CD4-positive, alpha-beta T cell treated with Interleukin-15 for 4 hours (primary cell): ENCODE measurements at places on chromosomes 2 and 18.

GRCh38 chr2:225131898-225132297 is 89.6 kb upstream of the DOCK10 start:
- DNase-seq, result no peak

DNA sequence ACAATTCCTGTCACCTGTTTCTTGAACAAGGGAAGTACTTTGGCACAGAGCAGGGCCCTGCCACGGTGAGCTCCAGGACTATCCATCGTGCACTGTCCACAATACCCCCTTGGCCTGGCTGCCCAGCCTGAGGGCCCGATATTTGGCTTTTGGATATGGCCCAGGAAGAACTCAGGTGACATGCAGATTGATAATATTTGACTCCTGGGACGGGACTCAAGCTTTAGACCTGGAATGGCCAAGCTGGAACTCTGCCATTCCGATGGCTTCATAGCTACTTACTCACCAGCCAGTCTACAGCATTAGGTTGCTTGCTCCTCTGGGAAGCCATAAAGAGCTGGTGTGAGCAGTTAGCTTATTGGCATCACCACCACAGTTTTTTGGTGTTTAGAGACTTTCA is 26.6 kb downstream of the EML6 start:
- no peak for DNase-seq

DNA sequence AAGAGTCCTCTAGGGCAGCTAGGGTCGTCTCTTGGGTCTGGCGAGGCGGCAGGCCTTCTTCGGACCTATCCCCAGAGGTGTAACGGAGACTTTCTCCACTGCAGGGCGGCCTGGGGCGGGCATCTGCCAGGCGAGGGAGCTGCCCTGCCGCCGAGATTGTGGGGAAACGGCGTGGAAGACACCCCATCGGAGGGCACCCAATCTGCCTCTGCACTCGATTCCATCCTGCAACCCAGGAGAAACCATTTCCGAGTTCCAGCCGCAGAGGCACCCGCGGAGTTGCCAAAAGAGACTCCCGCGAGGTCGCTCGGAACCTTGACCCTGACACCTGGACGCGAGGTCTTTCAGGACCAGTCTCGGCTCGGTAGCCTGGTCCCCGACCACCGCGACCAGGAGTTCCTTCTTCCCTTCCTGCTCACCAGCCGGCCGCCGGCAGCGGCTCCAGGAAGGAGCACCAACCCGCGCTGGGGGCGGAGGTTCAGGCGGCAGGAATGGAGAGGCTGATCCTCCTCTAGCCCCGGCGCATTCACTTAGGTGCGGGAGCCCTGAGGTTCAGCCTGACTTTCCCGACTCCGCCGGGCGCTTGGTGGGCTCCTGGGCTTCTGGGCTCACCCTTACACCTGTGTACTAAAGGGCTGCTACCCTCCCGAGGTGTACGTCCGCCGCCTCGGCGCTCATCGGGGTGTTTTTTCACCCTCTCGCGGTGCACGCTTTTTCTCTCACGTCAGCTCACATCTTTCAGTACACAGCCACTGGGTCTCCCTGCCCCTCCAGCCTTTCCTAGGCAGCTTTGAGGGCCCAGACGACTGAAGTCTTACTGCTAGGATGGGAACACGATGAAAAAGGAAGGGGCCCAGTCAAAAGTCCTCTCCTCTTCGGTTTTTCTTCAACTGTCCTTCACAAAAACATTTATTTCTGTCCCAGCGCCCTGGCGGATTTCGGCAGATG is 8.1 kb downstream of the SIX2 start:
- DNase-seq, result no peak

DNA sequence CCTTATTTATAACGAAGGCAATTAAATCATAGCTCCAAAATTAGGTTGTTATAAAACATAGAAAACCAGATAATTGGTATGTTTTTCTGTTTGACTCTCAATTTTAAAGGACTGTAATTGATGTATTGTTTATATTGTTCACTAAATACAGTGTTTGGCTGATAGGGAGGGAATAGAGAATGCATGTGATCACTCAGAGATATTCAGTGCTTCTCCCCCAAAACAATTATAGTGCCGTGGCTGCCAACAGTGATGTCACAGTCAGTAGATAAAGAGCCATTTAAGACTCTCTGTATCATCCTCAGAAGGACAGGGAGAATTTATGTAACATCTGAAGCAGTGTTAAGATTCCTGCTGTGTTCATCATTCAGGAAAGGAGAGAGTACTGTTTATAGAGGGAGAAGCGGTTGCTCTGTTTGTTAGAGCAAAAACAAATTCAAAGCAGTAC is 69.6 kb downstream of the PHLPP1 start:
- no peak for DNase-seq

- no peak for DNase-seq
Measured at GRCh38 chr18:44098551-44099098, 582.1 kb upstream of the SETBP1 start.

GRCh38 chr18:37176621-37176934 is 347.7 kb downstream of the KIAA1328 start:
- no peak for DNase-seq

GRCh38 chr2:1561811-1562421 is 148.7 kb downstream of the TPO start:
- DNase-seq, result no peak

GRCh38 chr2:134170294-134170693 is 83.6 kb upstream of the MGAT5 start:
- DNase-seq, result no peak

DNA sequence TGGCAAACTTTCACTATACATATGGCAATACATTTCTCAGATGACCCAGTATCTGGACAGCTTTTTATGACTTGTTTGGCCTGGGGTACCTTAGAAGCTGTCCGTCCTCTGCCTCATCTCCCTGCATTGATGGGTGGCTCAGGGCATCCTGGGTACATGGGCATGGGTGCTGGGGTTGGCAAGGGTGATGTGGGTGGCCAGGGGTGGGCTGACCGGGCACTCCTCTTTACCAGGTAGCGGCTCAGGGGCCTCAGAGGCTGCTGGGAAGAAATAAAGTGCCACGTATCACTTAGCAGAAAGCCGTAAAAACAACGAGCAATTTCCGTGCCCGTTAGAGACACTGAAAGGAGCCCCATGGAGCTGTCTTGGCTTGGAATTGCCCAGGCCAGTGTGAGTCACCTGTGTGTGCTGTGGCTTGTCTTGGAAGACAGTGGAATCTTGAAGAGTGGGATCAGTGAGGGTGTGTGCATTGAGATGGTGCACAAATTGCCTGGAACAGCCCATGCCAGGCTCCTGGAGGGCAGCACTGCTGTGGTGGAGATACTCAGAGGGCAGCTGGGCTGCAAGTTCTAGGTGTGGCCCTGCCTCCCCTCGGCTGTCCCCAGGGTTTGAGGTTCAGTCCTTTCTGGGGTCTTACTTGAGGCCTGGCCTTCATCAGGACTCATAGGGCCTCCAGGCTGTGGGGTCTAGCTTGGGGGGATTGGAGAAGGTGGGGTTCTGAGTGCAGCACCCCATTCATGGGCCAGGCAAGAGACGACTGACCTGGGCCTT is 88.8 kb downstream of the FHOD3 start:
- DNase-seq, result no peak

DNA sequence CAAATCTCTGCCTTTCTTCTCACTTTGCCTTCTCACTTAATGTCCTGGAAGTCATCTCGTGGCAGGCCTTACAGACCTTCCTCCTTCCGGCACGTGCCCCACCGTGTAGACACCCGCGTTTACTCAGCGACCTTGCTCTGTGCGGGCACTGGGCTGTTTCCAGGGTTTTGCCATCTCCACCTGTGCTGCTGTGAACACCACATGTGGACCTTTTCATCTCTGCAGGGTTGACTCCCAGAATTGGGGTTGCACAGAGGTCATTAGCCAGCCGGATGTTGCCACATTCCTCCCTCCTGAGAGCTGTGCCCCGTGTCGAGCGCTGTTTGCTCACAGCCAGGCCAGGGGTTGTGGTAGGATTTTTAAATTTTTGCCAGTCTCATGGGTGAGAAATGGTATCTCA is 25.4 kb downstream of the KCNG2 start:
- no peak for DNase-seq

GRCh38 chr2:27664622-27665363 is 1.1 kb downstream of the SLC4A1AP start:
- DNase-seq, result no peak

DNA sequence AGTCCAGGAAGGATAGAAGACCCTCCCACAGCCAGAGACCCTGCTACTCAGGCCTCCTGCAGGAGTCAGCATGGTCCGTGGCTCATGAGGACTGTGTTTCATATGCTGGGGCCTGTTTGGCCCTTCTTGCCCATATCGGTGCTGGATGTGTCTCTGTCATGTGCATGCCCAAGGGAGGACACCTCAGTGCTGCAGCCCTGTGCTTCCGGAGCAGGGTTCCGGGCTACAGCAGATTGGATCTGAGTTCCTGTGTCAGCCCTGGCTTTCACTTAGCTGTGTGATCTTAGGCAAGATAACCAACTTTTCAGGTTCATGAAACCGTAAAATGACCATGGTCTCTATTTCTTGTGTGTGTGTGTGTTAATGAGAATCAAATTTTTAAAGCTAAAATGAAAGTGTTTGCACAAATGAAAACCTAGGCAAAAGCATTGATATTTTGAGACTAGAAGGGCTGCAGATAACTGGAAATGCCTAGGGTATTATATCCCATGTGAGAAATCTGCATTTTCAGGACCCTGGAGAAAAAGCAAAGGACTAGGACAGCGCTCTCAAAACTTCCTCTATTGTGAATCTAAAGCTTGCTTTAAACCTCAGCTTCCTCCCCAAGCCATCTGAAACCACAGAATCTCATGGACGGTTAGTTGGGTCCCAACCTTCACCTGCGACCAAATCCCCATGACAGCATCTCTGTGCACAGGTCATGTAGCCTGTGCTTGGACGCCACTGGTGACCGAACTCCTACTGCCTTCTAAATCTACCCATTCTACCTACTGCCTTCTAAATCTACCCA is 58.8 kb upstream of the CAPN13 start:
- DNase-seq, result no peak

DNA sequence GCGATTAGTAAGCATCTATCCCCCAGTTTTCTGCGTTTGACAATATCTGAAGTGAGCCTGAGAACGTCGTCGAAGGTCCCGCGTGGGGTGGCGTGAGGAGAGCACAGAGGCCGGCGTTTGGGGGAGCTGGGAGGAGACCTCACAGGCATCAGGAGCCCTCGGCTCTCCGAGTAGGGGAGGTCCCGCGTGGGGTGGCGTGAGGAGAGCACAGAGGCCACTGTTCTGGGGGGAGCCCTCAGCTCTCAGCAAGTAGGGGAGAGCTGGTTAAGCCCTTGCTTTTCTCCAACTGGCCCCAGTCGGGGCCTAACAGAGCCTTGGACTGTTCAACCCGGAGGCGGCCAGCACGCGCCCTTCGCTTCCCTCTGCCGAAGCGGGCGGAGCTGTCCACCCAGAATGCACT is 134.3 kb downstream of the NFATC1 start:
- DNase-seq, result no peak

DNA sequence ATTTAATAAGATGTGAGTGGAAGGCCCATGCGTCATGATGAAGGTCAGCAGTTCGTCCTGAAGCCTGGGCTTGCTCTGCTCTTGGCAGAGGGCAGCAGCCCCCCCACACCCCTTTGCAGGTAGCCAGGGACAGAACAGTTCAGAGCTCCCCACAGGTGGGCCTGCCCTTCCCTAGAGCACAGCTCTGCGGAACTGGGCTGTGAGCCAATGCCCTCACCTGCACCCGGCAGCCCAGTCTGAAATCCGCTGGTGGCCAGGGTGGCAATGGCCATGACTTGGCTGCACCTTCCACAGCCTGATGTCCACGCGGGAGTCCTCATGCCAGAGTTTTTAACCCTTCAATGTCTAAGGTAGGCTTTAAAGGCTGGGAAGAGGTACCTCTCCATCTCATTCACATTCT is 136.7 kb downstream of the ACKR3 start:
- DNase-seq, result no peak

DNA sequence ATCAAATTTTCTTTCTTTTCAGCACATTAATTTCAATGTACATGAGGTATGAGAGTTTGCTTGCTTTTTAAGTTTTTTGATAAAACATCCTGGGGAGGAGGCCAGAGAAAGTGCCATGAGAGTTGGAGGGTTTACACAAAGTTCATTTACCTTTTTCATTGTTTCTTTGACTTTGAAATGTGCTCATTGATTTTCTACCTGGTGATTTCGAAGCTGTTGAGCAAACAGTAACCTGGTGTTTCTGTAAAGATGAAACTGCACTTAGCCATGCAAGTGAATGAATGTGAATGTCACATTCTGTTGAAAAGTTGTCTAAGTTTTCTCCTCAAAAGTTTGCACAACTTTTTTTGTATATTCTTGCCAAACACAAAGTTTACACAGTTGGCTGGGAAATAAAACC is 797.0 kb downstream of the METTL4 start:
- no peak for DNase-seq
